ENCODE measurements at places on chromosomes 16 and 17. TPM values are rescaled to one million over a fixed set of nuclear protein-coding genes. Genes with fewer than 3 reads are reported as not detected.

LASP1 gene
- 72.2 TPM for total RNA-seq

RNF112 gene
- total RNA-seq = 4.2 TPM

COX6A2 gene
- total RNA-seq = not detected

ACSM3 gene
- 4.8 TPM for total RNA-seq

CACNG5 gene
- not detected for total RNA-seq

GLTPD2 gene
- not detected for total RNA-seq

BCAS3 gene
- 84.7 TPM for total RNA-seq

CD300LG gene
- total RNA-seq = 6.2 TPM

SOX15 gene
- total RNA-seq = 106 TPM

RPS2 gene
- total RNA-seq = 2,891 TPM

DRG2 gene
- 44.5 TPM for total RNA-seq

PRSS33 gene
- total RNA-seq = not detected

TNS4 gene
- total RNA-seq = 1,865 TPM

STH gene
- total RNA-seq = not detected

SLC7A6OS gene
- 14.9 TPM for total RNA-seq

CCNF gene
- total RNA-seq = 17.7 TPM

KRT12 gene
- not detected for total RNA-seq

CDH5 gene
- 11.9 TPM for total RNA-seq

HMOX2 gene
- total RNA-seq = 48.8 TPM

KRTAP1-1 gene
- 5.1 TPM for total RNA-seq

BICDL2 gene
- 115 TPM for total RNA-seq
